ENCODE measurements at places on chromosomes 3 and 15.
A peak's percentile ranks its signal among the peaks of the same experiment; 100 is the strongest.

- H3K4me3 ChIP-seq, result no peak overlapping the region
- H3K4me1 ChIP-seq, result peaks cover 17% of the 10 kb centered on the region
- H3K27me3 ChIP-seq, result peaks cover 5% of the 10 kb centered on the region
- no peaks in the 10 kb centered on the region for H3K36me3 ChIP-seq
- H3K27ac ChIP-seq, result no peak overlapping the region
- no peak for DNase-seq
These were observed 50.9 kb upstream of the BHLHE40 start for GRCh38 chr3:4928277-4928789.

GRCh38 chr3:61157414-61157813 is 93.8 kb downstream of the FHIT start:
- H3K36me3 ChIP-seq, result no peaks in the 10 kb centered on the region
- no peak overlapping the region for H3K27ac ChIP-seq
- no peaks in the 10 kb centered on the region for H3K27me3 ChIP-seq
- no peak for DNase-seq

DNA sequence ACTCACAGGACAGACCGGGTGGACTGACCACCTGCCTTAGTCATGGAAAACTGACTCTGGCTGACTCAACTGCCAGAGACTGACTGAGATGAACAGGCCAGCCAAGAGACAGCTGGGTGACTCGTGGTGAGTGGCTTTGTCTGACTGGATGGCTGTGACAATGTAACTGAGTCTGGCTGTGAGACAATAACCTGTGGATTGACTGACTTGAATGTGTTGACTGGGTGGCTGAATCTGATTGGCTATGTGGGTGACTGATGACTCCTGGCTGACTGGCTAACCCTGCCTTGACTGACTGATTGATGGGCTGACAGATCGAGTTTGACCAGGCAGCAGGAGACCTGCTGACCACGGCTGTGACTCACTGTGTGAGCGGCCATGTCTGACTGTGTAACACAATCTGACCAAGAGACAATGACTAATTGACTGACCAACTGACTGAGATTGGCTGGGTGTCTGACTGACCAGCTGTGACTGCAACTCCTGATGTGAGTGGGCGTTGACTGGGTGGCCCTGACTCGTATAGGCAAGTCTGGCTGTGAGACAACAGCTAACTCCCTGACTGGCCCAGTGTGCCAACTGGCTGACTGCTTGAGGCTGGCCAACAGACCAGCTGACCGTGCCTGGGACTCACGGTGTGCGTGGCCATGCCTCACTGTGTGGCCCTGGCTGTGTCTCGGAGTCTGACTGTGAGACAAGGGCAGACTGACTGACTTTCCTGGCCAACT is 509.1 kb downstream of the SHQ1 start:
- H3K4me3 ChIP-seq, result no peak overlapping the region
- no peaks in the 10 kb centered on the region for H3K36me3 ChIP-seq
- DNase-seq, result no peak
- no peak overlapping the region for H3K27ac ChIP-seq
- H3K4me1 ChIP-seq, result peaks cover 21% of the 10 kb centered on the region

DNA sequence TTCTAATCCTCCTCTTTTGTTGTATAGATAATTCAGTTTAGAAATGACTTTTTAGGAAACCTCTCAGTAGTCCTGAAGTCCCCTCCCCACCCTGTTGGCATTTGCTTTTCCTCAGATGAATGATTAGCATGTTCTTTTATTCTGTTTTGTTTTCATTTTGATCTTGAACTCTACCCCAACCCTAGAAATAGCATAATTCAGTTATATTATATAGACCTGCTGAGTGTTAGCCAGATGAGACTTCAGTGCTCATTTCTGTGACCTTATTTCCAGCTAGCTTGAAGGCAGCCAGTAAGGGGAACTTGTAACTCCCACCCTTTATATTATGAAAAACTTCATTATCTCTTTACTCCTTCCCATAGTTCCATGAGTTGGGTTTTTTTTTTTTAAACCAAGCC is 41.2 kb downstream of the SNRK start:
- peaks cover 15% of the 10 kb centered on the region for H3K36me3 ChIP-seq
- peak overlapping the region; percentile 43 for H3K4me3 ChIP-seq
- peak overlapping the region; percentile 83 for H3K27ac ChIP-seq

- no peak overlapping the region for H3K4me3 ChIP-seq
- peaks cover 38% of the 10 kb centered on the region for H3K27me3 ChIP-seq
- H3K27ac ChIP-seq, result no peak overlapping the region
- DNase-seq, result no peak
These were observed 153.3 kb downstream of the NUP210 start for GRCh38 chr3:13266651-13267362.

- no peaks in the 10 kb centered on the region for H3K27me3 ChIP-seq
- H3K4me3 ChIP-seq, result no peak overlapping the region
- no peaks in the 10 kb centered on the region for H3K4me1 ChIP-seq
- H3K36me3 ChIP-seq, result no peaks in the 10 kb centered on the region
These were observed 22.5 kb downstream of the UPK1B start for GRCh38 chr3:119195911-119196310.

DNA sequence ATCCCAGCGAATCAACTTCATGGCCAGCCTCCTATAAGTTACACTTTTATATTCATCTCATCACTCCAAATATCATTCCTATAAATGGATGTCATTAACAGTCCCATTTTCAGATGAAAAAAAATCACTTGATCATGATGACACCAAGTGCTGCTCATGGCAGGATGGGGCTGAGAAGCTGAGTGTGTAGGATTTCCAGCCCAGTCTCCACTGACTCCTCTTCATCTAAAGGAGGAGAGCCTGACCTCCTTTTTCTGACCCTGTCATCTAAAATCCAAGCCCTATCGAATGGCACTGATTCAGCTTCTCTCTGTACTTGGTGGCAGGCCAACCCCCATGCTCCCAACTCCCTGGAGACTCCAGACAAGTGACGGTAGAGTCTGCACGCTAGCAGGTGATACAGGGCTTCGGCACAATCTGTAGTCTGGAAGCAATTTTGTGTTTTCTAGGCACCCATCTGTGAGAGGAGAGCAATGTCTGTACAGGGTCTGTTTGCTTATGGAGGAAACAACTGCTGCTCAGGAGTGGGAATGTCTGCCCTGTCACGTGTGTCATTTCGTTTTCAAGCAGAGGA is 103.2 kb downstream of the EPHB1 start:
- no peaks in the 10 kb centered on the region for H3K4me1 ChIP-seq
- H3K27ac ChIP-seq, result no peak overlapping the region
- no peak overlapping the region for H3K4me3 ChIP-seq
- peaks cover 17% of the 10 kb centered on the region for H3K27me3 ChIP-seq

- H3K27ac ChIP-seq, result no peak overlapping the region
- no peaks in the 10 kb centered on the region for H3K4me1 ChIP-seq
- H3K36me3 ChIP-seq, result peaks cover 33% of the 10 kb centered on the region
- H3K4me3 ChIP-seq, result no peak overlapping the region
- no peaks in the 10 kb centered on the region for H3K27me3 ChIP-seq
These were observed 45.1 kb downstream of the SEC22A start for GRCh38 chr3:123246866-123247265.

GRCh38 chr15:78739206-78739605 is 72.1 kb downstream of the ADAMTS7 start:
- no peak overlapping the region for H3K4me3 ChIP-seq
- H3K27me3 ChIP-seq, result peaks cover 17% of the 10 kb centered on the region
- H3K36me3 ChIP-seq, result no peaks in the 10 kb centered on the region

- H3K27me3 ChIP-seq, result no peaks in the 10 kb centered on the region
- H3K27ac ChIP-seq, result peak overlapping the region; percentile 39
- H3K4me3 ChIP-seq, result peak overlapping the region; percentile 70
- no peaks in the 10 kb centered on the region for H3K36me3 ChIP-seq
- H3K4me1 ChIP-seq, result peaks cover 9% of the 10 kb centered on the region
These were observed 1075.3 kb upstream of the ALCAM start for GRCh38 chr3:104291437-104291851.

DNA sequence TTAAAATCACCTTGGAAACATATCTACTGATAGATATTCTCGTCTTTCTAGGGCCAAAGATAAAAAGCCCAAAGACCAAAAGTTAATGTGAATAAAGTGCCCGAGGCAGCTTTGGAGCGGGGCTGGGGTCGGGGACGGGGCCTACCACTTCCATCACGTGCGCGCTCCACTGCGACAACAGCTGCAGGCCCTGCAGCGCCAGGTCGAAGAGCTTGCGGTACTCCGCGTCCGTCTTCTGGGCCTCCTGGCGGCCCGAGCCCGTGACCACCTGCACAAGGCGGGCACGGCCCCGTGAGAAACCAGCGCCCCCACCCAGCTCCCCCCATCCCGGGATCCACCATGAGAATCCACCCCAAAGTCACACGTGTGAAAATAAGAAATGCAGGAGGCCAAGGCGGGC is 52.4 kb downstream of the CYFIP1 start:
- no peaks in the 10 kb centered on the region for H3K4me1 ChIP-seq
- H3K4me3 ChIP-seq, result no peak overlapping the region
- H3K27ac ChIP-seq, result no peak overlapping the region
- no peaks in the 10 kb centered on the region for H3K27me3 ChIP-seq
- H3K36me3 ChIP-seq, result no peaks in the 10 kb centered on the region

GRCh38 chr15:97791824-97792792 is 168.4 kb upstream of the ARRDC4 start:
- peaks cover 4% of the 10 kb centered on the region for H3K27me3 ChIP-seq
- DNase-seq, result no peak
- no peak overlapping the region for H3K27ac ChIP-seq
- H3K36me3 ChIP-seq, result no peaks in the 10 kb centered on the region
- H3K4me1 ChIP-seq, result no peaks in the 10 kb centered on the region

GRCh38 chr3:20280257-20280656 is 94.3 kb upstream of the SGO1 start:
- no peak for DNase-seq
- H3K27me3 ChIP-seq, result no peaks in the 10 kb centered on the region
- H3K36me3 ChIP-seq, result peaks cover 8% of the 10 kb centered on the region
- no peak overlapping the region for H3K27ac ChIP-seq
- H3K4me3 ChIP-seq, result no peak overlapping the region

DNA sequence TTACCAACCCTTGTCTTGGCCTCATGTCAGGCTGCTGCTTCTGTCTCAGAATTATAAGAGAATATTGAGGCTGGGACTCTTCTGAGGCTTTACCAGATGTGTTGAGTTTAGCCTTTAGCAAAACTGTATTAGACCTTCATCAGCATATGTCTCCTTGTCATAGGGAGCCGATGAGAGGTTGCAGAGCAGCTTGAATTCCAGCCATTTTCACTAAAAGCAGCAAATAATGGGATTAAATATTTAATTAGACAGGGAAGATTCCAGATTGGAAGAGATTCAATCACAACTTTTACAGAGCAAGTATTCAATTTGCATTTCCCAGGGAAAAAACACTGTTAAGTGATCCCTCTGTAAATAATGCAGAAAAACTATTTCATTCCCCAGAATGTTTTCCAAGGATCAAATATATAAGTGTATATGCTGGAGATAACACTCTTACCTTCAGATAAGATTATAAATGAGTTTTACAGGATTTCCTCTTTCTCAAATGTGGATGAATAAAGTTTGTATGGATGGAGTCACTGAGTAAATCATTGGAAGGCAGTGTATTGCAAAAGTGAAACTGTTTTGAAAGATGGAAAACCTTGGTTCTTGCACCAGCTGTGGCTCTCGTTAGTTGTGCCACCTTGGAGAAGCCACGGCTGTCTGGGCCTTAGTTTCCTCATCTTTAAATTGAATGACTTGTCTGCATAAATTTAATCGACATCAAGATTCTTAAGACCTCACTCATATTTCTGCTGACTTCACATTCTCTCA is 466.4 kb upstream of the SGO1 start:
- no peaks in the 10 kb centered on the region for H3K36me3 ChIP-seq
- DNase-seq, result no peak
- H3K4me1 ChIP-seq, result no peaks in the 10 kb centered on the region
- no peak overlapping the region for H3K4me3 ChIP-seq
- no peaks in the 10 kb centered on the region for H3K27me3 ChIP-seq
- no peak overlapping the region for H3K27ac ChIP-seq

GRCh38 chr3:34141841-34142337 is 343.5 kb downstream of the PDCD6IP start:
- no peak for DNase-seq
- no peaks in the 10 kb centered on the region for H3K36me3 ChIP-seq
- H3K27me3 ChIP-seq, result no peaks in the 10 kb centered on the region
- H3K27ac ChIP-seq, result no peak overlapping the region
- no peak overlapping the region for H3K4me3 ChIP-seq
